ENCODE measurements at places on chromosomes 12 and 14. TPM values are rescaled to one million over a fixed set of nuclear protein-coding genes. Genes with fewer than 3 reads are reported as not detected.

The ACOT6 gene
- polyA plus RNA-seq: 0.19 TPM

The TAS2R46 gene
- not detected for polyA plus RNA-seq

- H3K4me3 ChIP-seq: no peak overlapping the region
- no peaks in the 10 kb centered on the region for H3K27me3 ChIP-seq
- H3K36me3 ChIP-seq: no peaks in the 10 kb centered on the region
- no peak for DNase-seq
- no peaks in the 10 kb centered on the region for H3K4me1 ChIP-seq
Observed at GRCh38 chr12:25997201-25997963, 38.9 kb downstream of the RASSF8 start.

GRCh38 chr14:81400852-81401251 is 728 bp upstream of the STON2 start:
- no peak overlapping the region for H3K27ac ChIP-seq
- H3K4me3 ChIP-seq: no peak overlapping the region
- DNase-seq: no peak
- no peaks in the 10 kb centered on the region for H3K36me3 ChIP-seq

- no peaks in the 10 kb centered on the region for H3K36me3 ChIP-seq
- H3K4me3 ChIP-seq: no peak overlapping the region
- no peaks in the 10 kb centered on the region for H3K4me1 ChIP-seq
- no peak overlapping the region for H3K27ac ChIP-seq
Observed at GRCh38 chr14:90540437-90540836, 143.6 kb downstream of the CALM1 start.

DNA sequence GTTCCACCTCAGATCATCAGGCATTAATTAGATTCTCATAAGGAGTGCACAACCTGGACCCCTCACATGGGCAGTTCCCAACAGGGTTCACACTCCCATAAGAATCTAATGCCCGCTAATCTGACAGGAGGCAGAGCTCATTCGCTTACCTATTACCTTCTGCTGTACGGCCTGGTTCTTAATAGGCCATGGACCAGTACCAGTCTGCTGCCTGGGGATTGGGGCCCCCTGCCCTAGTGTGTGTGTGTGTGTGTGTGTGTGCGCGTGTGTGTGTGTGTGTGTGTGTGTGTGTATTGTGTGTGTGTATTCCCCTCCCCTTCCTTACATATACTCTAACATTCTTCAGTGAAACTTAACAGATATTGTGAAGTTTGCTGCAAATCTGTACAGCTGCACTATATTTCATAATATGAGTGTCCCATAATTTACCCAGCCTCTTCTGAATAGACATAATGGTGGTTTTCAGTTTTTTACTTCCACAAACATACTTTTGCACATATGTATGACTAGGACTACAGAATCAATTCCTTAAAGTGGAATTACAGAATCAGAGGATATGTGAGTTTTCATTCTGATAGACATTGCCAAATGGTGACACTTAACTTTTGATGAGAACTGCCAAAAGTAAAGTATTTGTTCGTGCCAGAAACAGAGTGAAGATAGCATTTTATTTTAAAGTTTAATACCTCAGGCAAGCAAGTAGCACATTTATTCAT is 205.2 kb upstream of the EEA1 start:
- peaks cover 28% of the 10 kb centered on the region for H3K4me1 ChIP-seq
- no peak overlapping the region for H3K27ac ChIP-seq
- H3K36me3 ChIP-seq: no peaks in the 10 kb centered on the region
- no peak for DNase-seq

DNA sequence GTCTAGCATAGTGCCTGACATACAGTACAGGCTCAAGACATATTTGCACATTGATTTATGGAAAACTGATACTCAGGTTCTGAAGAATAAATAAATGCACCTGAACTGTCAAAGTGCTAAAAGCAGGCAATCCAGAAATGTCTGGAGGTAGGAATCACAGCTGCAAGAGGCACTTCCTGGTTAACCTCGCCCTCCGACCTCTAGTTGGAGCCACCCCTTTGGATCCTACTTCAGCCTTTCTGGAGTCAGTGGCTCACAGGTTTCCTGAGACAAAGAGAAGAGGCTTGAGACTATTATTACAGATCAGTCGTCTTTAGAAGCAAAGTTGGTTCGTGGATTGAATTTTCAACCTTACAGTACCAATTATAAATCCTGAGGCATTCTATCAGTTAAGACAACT is 13.0 kb downstream of the TCP11L2 start:
- H3K27ac ChIP-seq: no peak overlapping the region
- peaks cover 12% of the 10 kb centered on the region for H3K4me1 ChIP-seq
- DNase-seq: no peak

The HSP90B1 gene
- 192 TPM for polyA plus RNA-seq

The FAM181A gene
- not detected for polyA plus RNA-seq

The SLC10A1 gene
- not detected for polyA plus RNA-seq

GRCh38 chr14:55410876-55411275 is 754 bp downstream of the ATG14 start:
- no peak for DNase-seq
- H3K36me3 ChIP-seq: no peaks in the 10 kb centered on the region
- H3K27ac ChIP-seq: peak overlapping the region; percentile 70
- peaks cover 1% of the 10 kb centered on the region for H3K27me3 ChIP-seq
- peak overlapping the region; percentile 85 for H3K4me3 ChIP-seq

The ADGRD1 gene
- not detected for polyA plus RNA-seq

DNA sequence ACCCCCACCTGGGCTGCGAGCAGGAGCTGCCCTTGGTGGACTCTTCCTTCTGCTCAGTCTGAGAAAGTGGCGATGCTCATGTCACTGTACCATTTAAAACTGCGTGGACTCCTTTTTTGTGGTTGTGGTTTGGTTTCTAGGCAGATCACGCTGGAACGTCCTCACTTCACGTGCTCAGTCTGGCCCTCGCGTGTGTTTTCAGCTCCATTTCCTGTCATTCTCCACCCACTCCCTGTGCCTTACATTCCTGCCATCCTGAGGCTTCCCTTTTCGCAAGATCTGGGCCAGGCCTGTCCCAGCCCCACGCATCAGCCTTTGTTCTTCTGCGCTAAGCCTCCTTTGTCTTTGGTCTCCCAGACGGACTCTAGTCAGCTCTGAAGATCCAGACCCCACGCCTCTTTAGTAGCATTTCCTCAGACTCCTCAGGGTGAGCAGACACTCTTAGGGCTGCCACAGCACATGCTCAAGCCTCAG is 105.4 kb downstream of the FBXL14 start:
- DNase-seq: no peak
- H3K27me3 ChIP-seq: peaks cover 2% of the 10 kb centered on the region
- peaks cover 14% of the 10 kb centered on the region for H3K36me3 ChIP-seq
- peaks cover 12% of the 10 kb centered on the region for H3K4me1 ChIP-seq
- peak overlapping the region; percentile 20 for H3K4me3 ChIP-seq

DNA sequence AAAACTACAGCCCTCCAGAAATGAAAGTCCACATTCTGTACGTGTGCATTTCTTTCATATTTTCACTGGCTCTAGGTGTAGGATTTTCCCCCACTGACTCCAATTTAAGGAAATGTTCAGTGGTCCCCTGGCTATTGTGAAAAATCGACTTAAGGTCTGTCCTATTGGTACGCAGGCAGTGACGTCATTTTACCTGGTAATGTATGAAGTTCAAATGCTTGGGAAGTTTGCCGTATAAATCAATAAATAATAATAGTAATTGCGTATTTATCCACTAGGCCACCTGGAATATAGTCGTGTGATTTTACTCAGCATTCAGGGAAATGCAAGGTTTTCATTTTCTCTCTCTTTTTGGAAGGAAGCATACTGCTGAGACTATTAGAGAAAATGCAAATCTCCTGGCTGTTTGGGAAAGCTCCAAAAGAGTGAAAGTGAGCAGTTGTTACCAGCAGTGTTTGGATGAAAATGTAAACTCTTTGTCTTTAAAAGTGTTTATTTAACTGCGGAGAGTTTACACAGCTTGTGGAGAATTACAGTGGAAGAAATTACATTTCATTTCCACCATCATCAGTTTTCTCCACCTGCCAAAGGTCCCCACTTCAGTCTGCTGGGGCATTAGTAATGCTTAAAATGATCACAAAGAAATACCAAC is 107.0 kb downstream of the EXOC5 start:
- peaks cover 6% of the 10 kb centered on the region for H3K27me3 ChIP-seq
- no peaks in the 10 kb centered on the region for H3K36me3 ChIP-seq
- DNase-seq: no peak

GRCh38 chr14:21066882-21067502 is 3.1 kb upstream of the ARHGEF40 start:
- no peak for DNase-seq
- H3K36me3 ChIP-seq: no peaks in the 10 kb centered on the region
- H3K4me1 ChIP-seq: peaks cover 33% of the 10 kb centered on the region
- H3K27ac ChIP-seq: no peak overlapping the region
- no peak overlapping the region for H3K4me3 ChIP-seq

GRCh38 chr14:54568821-54569595 is 2.1 kb downstream of the SAMD4A start:
- peaks cover 36% of the 10 kb centered on the region for H3K27me3 ChIP-seq
- peaks cover 11% of the 10 kb centered on the region for H3K36me3 ChIP-seq
- peak overlapping the region; percentile 82 for H3K4me3 ChIP-seq
- no peak for DNase-seq
- H3K4me1 ChIP-seq: peaks cover 25% of the 10 kb centered on the region

DNA sequence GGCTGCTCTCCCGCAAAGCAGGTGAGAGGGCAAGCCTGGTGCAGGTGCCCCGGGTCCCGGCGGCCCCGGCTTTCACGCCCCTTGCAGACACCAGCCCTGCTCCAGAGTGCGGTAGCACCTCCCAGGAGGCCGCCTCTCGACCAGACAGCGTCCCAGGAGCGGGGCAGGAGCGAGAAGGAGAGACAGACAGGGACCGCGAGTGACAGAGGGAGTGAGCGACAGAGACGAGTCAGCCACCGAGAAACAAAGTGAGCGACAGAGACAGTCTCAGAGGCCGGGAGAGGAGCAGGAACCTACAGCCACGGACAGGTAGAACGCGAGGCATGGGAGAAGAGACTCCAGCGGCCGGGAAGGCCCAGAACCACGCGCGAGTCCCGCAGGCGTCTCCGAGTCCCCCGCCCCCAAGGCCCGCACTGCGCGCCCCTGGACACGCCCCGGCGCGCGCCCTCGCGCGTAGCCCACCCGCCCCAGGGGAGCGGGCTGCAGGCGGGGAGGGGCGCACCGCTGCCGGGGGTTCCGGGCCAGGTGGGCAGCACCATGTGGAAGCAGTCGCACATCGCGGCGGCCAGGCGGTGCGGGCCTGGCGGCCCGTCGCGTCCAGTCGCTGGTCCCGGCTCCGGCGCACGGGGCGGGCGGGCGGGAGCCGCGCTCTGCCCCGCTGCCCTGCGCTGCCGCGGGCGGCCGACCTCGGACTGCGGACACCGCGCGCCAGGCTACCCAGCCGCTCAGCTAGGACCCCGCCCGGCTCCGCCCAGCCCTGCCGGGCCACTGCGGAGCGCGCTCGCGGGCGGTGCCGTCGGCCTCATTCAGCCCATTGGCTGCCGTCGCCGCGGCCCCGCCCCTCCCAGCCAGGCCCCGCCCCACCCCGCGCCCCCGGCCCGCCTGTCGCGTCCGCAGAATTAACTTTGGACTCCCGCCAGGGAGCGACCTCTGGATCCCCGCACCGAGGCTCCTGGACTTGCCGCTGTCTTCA is at the start of gene AHNAK2:
AHNAK2 (minus strand) TSS at position 694 of the 973 bp plus-strand sequence; CDS start at position 557, 137 bp downstream.
- H3K4me3 ChIP-seq: peak within 1 kb of the TSS; percentile 82
- H3K4me1 ChIP-seq: peaks cover 12% of the 10 kb centered on the region
- peaks cover 7% of the 10 kb centered on the region for H3K27me3 ChIP-seq
- DNase-seq: peak; percentile 43
